Tracheal epithelial cell (primary cell): ENCODE measurements at places on chromosomes 16 and 17. TPM values are rescaled to one million over a fixed set of nuclear protein-coding genes. Genes with fewer than 3 reads are reported as not detected.

TNK1 gene
- 9.9 and 11.9 TPM in 2 replicates for total RNA-seq

NRN1L gene
- 1.7 TPM in 1 of 2 replicates, not detected in the other for total RNA-seq

CDK5R1 gene
- 2.3 and 11.8 TPM in 2 replicates for total RNA-seq

PRCD gene
- 0.21 and 3.1 TPM in 2 replicates for total RNA-seq

NPIPA7 gene
- total RNA-seq = 2.2 TPM in 1 of 2 replicates, not detected in the other

TAOK2 gene
- 25.2 and 28.7 TPM in 2 replicates for total RNA-seq

REXO5 gene
- total RNA-seq = 2.7 and 4.0 TPM in 2 replicates

TMEM107 gene
- total RNA-seq = 17.6 and 24.7 TPM in 2 replicates

EMP2 gene
- total RNA-seq = 15.7 and 37.7 TPM in 2 replicates

SMURF2 gene
- total RNA-seq = 35.8 and 56.1 TPM in 2 replicates
